RCC 7860 (cell line): ENCODE measurements at places on chromosomes 2 and 18.
A peak's percentile ranks its signal among the peaks of the same experiment; 100 is the strongest.

- DNase-seq = no peak
These were observed 516.5 kb downstream of the XIRP2 start for GRCh38 chr2:167404627-167405284.

DNA sequence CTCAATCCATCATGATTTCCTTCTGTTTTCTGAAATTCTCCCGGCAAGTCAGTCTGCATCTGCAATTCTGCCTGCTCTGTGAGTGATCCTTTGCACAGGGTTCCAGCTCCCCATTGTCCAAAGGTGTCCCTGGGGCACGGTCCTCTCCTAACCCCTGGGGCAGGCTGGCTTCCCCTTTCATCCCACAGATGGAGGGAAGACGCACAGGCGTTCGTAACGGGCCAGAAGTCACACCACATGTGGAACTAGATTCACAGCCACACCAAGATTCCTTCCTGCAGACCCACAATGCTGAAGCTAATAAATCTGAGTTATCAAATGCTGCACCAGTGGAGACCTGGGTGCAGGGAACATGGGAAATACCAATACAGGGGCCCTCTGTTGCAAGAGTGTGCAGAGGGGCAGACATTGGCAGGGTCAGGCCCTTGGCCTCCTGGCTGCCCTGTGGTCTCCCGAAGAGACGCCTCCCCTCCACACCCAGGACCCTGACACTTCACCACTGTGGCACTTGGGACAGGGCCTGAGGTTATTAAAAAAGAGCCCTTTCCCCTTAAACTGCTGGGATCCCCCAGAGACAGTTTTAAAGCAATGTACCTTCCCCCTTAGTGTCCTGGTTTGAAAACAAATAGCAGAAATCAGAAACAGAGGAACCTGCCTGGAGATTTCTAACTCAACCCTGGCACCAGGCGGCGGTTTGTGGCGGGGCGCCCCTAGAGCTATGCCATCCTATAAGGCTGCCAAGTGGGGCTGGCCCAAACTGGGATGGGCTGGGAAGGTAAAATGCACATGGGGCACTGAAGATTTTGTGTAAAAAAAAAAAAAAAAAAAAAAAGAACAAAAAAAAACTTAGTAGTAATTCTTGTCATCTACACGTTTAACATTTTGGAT lies 15.4 kb downstream of the ZNF516 start:
- no peak for DNase-seq

DNA sequence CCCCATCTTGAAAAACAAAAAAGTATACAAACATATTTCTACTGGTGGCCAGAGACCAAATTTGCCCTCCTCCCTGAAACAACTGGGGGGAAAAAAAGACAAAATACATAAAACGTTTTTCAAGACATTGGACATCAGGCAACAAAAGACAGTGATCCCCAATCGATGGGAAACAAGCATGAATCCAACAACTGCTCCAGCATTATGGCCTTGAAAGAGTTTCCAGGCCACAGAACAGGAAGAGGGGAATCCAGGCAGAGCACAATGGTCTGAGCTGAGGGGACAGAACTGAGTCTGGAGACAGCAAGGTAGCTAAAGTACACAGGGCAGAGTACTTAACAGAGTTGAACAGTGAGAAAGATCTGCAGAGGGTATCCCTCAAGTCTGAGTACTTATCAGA lies 4.4 kb downstream of the CCDC88A start:
- no peak for DNase-seq

- peak; percentile 54 for DNase-seq
These were observed 10.8 kb downstream of the SPDYA start for GRCh38 chr2:28821295-28821958.

DNA sequence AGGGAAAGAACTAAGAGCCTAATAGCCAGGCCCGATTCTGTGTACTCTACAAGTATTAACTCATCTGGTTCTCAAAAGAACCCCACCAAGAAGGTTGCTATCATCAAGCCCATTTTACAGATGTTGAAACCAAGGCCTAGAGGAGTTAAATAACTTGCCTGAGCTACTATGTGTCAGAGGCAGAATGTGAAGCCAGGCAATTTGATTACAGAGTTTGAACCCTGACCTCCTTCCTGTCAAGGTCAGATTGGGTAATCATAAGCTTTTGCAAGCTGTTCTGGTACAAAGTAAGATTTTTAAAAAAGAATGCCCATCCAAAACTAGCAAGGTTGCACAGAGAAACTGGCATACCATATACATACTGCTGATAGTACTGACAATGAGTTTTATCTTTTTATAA lies 227.1 kb downstream of the HAUS1 start:
- DNase-seq = no peak

- no peak for DNase-seq
These were observed 57.1 kb downstream of the TRABD2A start for GRCh38 chr2:84823788-84824187.

- no peak for DNase-seq
These were observed 94.3 kb downstream of the MREG start for GRCh38 chr2:215918901-215919599.

DNA sequence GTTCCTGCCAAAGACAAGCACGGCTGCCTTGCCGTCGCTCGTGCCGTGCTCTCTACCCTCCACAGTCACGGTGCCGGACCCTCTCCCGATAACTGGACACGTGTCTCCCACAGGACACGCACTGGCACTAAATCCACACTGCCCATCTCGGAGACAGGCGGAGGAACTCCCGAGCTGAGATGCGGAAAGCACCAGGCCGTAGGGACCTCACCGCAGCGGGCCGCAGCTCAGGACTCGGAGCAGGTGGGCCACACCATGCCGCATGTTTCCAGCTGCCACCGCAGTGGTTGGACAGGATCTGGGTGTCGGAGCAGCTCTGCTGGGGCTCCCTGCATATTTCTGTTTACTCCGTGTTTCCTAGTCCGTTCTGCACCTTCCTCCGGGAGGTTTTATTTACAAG lies 127.2 kb downstream of the TPO start:
- no peak for DNase-seq

- DNase-seq = peak; percentile 69
These were observed 573 bp downstream of the KDSR start for GRCh38 chr18:63366213-63367052.

DNA sequence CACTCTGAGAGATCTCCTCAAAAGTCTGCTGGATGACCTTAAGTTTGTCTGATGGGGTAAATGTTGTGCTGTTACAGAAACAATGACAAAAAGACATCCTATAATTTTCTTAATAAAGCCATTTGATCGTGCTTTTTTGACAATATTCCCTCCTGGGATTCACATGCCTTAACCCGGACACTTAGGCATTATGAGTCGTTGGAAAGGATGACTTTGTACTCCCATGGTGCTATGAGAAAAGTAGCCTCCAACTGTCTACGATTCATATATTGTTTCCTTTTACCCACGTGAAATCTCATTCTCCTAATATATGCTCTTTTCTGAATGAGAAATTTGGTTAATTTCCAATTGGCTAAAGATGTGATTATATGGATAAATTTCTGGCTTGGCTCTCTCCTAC lies 6.1 kb upstream of the MPP4 start:
- no peak for DNase-seq

DNA sequence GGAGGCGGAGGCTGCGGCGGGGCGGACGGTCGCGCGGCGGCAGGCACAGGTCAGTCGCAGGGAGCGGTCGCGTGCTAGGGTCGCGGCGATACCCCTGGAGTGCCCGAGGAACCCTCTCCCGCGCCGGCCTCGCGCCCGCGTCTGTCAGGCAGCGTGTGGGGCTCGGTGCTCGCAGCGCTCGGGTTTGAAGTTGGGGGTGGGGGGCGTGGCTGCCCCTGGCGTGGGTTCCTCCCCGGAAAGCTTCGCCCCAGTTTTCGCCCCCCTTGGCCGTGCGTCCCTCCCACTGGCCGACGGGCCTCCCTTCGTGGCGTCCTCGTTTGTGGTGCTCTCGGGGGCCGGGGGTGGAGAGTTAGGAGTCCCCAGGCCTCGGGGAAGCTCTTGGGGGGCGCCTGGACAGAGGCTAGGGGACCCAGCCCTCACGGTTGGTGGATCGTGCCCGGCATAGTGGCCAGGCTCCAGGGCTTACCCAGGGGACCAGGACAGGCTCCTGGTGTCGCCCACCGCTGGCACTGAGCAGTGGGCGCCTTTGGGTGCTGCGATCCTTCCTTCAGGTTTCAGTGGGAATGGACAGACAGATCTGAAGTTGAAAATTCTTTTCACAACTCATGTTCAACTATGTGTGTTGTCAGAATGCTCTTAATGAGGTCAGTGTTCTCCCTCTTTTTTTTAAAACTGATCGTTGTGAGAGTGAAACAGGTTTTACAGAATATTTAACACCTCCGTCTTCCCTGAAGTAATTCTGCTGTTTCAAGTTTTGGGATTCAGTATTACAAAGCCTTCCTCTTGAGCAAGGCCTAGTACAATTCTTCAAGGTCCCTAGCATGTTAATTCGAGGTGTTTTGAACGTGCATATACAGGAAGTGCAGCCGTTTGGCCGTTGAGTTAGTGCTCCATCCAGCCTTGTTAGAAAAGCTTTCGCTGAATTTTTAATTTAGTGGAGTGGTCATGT lies 604 bp downstream of the RALBP1 start:
- DNase-seq = no peak

- no peak for DNase-seq
These were observed 21.6 kb upstream of the CREG2 start for GRCh38 chr2:101408925-101409324.

GRCh38 chr2:28129955-28130695 lies 239.6 kb downstream of the BABAM2 start:
- peak; percentile 84 for DNase-seq

DNA sequence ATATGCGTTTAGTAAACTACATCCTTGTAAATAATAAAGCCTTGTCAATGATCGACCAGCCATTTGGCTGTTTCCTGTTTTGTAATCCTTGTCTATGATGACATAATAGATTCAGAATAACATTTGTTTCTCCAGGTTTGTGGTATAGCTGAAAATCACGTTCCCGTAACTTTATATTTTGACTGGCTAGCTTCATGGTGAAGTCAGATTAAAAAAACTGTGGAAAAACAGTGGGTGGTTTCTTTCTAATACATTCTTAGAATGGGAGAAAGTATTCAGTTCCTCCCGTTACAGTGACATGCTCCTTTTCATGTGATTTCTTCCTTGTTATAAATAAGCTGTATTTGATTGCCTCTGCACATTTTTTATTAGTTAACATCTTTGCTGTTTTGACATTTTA lies 366.9 kb downstream of the NYAP2 start:
- no peak for DNase-seq

DNA sequence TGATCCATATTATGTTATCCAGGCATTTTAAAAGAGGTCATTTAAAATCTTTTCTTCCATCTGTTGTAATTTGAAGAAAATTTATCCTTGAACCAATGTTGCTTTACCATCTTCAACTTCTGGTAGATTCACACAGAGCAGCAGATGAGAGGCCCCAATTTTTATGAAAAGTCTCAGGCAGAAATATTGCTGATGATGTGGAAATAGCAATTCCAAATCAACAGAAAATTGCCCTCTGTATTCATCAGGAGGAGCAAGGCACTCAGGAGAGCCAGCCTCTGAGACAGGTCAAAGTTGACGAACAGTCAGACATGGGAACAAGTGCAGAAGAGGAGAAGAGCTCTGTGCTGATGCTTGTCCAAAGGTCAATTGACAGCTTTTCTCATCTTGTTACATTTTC lies 444.9 kb downstream of the NCKAP5 start:
- no peak for DNase-seq

- DNase-seq = no peak
These were observed 7.5 kb downstream of the RAB3GAP1 start for GRCh38 chr2:135059577-135059976.

DNA sequence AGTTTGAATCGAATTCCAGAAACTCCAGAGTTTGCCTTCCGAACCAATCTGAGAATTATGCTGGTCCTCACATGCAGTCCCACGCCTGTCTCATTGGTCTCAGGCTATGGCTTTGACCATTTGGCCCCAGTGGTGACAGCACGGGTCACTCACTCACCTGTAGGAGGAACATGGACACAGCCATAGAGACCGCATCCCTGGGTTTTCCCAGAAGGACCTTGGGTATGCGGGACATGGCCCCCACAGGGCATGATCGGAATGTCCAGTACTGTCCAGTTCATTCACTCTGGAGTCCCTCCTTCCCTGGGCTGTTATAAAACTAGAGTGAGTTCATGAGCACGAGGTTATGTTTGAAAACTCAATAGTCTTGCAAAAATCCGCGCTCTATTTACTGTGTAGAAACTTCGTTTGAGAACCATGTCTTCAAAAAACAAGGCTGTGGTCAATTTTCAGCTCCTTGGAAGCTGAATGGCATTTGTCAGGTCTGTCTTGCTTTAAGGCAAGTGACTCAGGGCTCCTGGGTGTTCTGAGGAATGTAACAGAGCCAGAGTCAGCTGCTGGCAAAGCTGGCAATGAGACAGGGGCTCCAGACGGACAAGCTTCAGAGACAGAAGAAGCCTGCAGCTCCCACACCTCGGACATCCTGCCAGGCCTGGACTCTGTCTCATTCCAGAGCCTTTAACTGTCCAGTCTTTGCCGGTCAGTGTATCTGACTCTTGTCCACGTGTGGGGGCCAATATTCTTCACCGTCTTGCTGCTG lies 86.7 kb upstream of the TMEM18 start:
- DNase-seq = no peak

DNA sequence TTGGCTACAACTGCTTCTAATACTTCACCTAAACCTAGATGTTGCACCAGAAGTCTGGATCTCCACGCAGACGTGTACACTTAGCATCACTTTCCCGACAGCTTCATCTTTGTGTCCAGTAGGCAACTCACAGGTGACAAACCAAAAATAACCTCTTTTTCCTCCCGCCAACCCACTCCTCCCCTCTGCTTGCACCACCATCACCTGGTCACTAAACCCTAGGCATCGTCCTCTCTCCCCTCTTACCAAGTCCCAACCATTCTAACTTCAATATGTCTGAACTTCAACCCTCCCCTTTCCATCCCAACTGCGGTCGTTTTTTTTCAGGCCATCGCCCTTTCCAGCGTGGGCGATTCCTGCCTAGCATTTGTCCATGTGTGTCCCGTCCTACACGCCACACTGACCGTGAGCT lies 413 bp upstream of the CHMP3 start:
- DNase-seq = no peak

GRCh38 chr2:133139847-133140533 lies 428.3 kb downstream of the NCKAP5 start:
- no peak for DNase-seq

DNA sequence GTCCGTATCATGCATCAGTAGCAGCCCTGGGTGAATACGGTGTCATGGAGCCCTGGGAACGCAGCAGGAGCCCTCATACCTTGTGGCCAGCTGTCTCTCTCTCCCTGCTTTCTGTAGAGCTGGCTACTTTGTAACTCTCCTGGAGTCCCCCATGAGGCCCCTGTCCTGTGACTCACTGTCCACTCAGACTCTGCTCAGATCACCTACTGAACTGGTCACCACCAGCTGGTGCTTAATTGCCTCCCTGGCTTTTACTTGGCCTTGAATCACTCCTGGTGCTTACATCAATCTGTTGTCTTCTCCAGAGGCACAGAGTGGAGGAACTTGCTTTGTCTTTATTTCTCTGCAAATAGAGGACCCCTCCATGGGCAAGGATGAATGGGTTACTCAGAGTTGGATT lies 172.7 kb downstream of the HRH4 start:
- DNase-seq = peak; percentile 53

GRCh38 chr2:218086478-218086877 lies 17.4 kb downstream of the RUFY4 start:
- DNase-seq = no peak

- DNase-seq = peak; percentile 22
These were observed 36.9 kb upstream of the KLF11 start for GRCh38 chr2:10006236-10007161.
